ENCODE measurements at places on chromosomes 1 and 21. TPM values are rescaled to one million over a fixed set of nuclear protein-coding genes. Genes with fewer than 3 reads are reported as not detected.

DNA sequence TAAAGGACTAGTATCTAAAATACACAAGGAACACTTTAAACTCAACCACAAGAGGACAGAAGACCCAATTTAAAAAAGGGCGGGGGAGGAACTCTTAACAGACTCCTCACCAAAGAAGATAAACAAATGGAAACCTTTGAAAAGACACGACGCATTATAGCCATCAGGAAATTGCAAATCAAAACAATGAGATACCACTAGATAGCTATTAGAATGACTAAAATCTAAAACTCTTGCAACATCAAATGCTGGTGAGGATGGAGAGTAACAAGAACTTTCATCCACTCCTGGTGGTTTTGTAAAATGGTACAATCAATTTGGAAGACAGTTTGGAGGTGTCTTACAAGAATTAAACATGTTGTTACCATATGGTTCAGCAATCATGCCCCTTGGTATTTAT lies 708.2 kb downstream of the BRINP3 start:
- no peak for DNase-seq

The HJV gene
- total RNA-seq = not detected

- no peak for DNase-seq
Measured at GRCh38 chr1:23577056-23578004, 18.0 kb upstream of the ID3 start.

GRCh38 chr21:34988139-34988538 lies 61.0 kb downstream of the RUNX1 start:
- no peak for DNase-seq

- peak; percentile 33 for DNase-seq
Measured at GRCh38 chr1:203281851-203282661, 23.3 kb upstream of the BTG2 start.
